IMR-90 (cell line): ENCODE measurements at places on chromosomes 4 and X. TPM values are rescaled to one million over a fixed set of nuclear protein-coding genes. Genes with fewer than 3 reads are reported as not detected.

- H3K27me3 ChIP-seq: peaks cover 4% of the 10 kb centered on the region; the same call in 1 of the 2 replicates
- DNase-seq: no peak
- H3K27ac ChIP-seq: no peak overlapping the region
- H3K4me1 ChIP-seq: no peaks in the 10 kb centered on the region
- H3K36me3 ChIP-seq: no peaks in the 10 kb centered on the region
Measured at GRCh38 chrX:20019672-20020365, 29.0 kb upstream of the BCLAF3 start.

DNA sequence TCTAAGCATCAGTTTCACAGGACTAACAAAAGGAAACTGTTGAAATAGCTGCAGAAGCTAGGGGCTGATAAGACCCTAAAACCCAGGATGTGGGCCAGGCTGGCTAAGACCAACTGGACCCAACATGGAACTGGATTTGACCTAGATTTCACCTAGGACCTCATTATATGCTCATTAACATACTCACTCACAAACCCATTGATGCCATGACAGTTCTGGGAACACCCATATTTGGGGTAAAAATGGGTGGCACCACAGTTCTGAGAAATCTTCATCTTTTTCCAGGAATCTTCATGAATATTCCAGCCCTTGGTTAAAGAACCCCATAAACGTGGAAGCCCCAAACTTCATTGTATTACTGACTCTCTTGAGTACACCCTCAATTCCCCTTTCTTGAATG lies 41.1 kb downstream of the HSD17B13 start:
- H3K4me1 ChIP-seq: no peaks in the 10 kb centered on the region
- H3K27ac ChIP-seq: no peak overlapping the region
- H3K27me3 ChIP-seq: peaks cover 3% of the 10 kb centered on the region; the same call in 1 of the 2 replicates
- DNase-seq: no peak
- no peaks in the 10 kb centered on the region for H3K36me3 ChIP-seq
- no peak overlapping the region for H3K4me3 ChIP-seq

- peaks cover 5% of the 10 kb centered on the region for H3K4me1 ChIP-seq
- H3K36me3 ChIP-seq: no peaks in the 10 kb centered on the region
- no peak overlapping the region for H3K27ac ChIP-seq
- no peaks in the 10 kb centered on the region for H3K27me3 ChIP-seq
- H3K4me3 ChIP-seq: no peak overlapping the region
- no peak for DNase-seq
Measured at GRCh38 chr4:126798214-126798613, 834.5 kb upstream of the INTU start.

Gene SNCA
- 0.36 and 0.56 TPM in 2 replicates for total RNA-seq
